Glutamatergic neuron (in vitro differentiated cells): ENCODE measurements at places on chromosomes 6 and 20.

GRCh38 chr6:118912646-118913045 lies 18.7 kb downstream of the ASF1A start:
- peak; percentile 44 for DNase-seq

DNA sequence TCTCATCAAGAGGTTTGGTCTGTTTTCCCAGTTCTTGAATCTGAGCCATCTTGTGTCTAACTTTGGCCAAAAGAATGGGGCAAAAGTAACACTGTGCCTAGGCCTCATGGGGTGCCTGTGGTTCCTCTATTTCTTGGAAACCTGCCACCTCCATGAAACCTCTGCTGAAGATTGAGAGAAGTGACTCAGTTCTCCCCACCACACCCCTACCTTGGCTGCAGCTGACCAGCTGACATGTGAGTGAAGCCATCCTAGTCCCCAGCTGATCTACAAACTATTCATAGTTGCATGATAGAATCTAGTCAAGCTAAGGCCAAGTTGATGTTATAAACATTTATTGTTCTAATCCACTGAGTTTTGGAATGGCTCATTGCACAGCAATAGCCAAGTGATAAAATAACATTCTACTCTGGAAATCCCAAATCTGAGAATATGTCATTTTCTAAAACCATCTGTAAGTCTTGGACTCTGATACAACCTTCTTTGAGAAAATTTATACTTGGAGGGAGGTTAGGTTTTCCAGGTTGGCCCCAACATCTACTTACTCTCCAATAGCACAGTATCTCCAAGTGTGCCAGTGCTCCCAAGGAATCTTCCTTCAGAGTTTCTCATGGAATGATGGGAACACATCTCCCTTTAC lies 107.0 kb upstream of the SMLR1 start:
- no peak for DNase-seq

DNA sequence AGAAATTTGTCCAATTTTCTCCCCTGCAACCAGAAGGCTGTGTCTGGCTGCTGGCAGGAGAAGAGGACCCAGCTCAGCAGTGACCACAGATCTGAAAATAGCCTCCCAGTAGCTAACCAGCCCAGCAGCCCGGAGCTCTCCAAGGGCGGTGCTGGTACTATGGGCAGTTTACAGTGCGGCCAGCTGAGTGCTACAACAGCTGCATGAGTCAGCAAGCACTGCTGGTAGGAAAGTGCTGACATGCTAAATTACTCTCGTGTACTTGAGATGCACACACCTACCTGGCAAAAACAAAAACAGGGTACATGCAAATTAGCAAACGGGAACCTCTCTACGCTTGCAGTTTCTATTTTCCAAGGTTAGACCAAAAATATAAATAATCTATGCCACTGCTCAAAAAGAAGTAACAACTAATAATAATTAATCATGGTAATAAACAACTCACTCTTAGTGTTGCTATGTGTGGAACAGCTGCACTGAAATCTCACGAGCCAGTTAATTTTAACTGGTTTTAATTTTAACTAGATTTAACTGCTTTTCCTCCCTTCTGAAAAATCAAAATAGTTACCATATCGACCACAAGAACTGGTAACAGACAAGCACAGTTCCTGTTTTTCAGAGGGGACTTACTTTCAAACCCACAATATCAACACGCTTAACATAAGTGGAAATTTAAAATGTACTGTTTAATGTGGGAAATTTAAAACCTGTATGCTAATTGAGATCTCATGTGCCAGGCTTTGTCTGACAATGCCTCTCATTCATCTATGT lies 10.8 kb downstream of the BACH2 start:
- peak; percentile 54 for DNase-seq

DNA sequence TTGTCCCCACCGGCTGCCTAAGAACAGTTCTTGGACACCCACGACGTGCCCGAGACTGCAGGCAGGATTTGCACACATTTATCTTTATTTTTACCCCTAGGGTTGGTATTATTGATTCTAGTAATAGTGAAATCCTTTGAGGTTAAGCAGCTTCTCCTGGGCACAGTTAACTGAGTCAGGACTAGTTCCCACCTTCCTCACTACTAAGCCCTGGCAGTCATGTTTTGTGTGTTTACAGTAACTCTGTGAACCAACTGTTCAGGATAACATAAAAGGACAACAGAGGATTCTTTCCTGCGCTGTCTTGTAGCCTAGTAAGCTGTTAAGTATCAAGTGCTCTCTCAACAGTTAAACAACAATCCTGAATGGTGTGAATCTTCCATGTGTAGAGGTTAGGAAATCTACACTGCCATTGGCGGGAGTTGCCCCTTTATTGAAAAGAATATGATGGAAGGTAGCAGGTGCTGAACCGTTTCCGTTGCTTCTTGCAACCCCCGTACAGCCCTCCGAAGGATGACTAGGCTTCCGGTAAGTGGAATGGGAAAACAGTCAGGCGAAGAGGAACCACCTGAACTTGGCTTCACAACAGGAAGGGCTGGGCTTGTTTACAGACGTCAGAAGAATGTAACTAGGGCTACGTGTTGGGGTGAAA lies 979 bp upstream of the SOD2 start:
- DNase-seq: no peak

DNA sequence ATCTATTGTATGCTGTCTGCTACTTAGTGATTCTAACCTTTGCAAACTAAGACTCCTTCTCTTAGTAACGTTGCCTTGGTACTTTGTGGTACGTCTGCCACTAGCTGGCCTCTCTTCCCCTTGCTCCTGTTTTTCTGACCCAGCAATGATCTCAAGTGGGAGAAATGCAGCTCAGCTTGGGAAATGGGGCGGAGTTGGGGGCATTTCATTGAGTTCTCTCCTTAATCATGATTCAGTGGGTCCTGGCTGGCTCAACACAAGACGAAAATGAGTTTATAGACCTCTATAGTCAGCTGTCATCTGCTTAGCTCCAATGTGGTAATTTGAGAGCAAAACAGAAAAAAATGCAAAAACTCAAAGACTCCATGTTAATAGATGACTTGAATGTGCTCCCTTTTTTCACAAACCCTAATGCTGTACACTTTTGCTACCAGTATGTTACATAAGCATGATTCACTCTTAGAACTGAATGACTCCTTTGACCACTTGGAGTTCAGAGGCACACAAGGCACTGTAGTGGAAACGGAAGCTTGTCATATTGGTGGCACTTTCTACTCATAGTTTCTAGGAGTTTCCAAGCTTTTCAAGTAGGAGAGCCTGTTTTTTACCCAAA lies 55.3 kb upstream of the SOX4 start:
- no peak for DNase-seq

- DNase-seq: no peak
Observed at GRCh38 chr6:15384901-15385300, 139.0 kb downstream of the JARID2 start.

- no peak for DNase-seq
Observed at GRCh38 chr6:90701146-90701781, 114.4 kb upstream of the MAP3K7 start.

GRCh38 chr6:128204616-128205015 lies 303.8 kb upstream of the THEMIS start:
- no peak for DNase-seq

GRCh38 chr6:116251568-116252384 lies 2.1 kb downstream of the TSPYL4 start:
- no peak for DNase-seq

DNA sequence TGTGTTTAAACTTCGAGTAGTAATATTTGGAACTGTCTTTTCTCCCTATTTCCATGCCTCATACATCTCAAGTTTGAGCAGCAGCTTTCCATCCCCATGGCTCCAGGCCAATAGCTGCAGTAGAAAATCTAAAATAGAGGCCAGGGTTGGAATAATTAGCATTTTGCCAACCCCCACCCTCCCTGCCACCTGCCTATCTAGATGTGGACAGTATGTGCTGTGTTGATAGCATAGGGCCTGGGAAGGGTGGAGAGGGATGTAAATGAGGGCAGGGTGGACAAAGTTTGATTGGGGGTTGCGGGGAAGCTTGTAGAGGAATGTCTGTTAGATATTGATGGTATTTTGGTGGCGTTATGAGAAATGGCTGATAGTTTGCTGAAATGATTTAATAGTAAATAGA lies 5.6 kb downstream of the TOP1 start:
- DNase-seq: no peak

- DNase-seq: no peak
Observed at GRCh38 chr6:143262859-143263258, 187.6 kb downstream of the ADAT2 start.

- no peak for DNase-seq
Observed at GRCh38 chr20:12383821-12384220, 466.1 kb downstream of the BTBD3 start.

DNA sequence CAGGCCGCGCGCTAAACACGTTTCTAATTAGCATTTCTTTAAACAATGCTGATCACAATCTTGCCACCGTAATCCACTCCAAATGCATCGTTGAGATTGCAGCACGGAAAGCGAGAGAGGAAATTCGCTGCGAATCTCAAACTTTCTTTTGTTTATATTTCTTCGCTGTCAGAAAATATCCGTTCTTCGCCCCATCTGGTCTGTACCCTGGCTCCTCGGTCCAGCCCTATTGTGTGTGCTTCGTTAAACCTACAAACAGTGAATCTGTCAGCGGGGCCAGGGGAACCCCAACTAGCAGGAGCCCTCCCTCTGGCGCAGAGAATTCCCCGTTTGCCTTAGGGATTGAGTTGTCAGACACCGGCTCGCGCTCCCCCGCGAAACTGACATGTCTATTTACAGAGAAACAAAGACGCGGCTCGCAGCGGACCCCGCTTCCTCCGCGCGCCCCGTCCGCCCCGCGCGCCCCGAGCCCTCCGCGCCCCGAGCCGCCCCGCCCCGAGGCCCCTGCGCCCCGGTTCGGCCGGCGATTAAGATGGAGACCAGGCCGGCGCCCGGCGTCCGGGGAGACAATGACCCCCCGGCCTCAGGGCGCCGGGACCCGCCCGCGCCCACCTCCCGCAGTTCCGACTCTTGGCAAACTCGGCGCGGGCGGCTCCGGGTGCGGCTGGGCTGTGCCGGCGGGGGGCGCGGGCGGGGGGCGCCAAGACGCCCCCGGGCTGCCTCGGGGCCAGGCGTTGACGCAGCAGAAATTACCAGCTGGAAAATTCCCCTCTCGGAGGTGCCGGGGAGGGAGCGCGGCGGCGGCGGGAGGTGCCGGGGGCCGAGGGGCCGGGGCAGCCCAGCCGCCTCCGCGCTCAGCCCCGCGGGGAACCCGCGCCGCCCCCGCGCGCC lies 874 bp downstream of the ZBTB46 start:
- DNase-seq: peak; percentile 62

- no peak for DNase-seq
Observed at GRCh38 chr6:18269253-18269652, 4.9 kb upstream of the DEK start.

DNA sequence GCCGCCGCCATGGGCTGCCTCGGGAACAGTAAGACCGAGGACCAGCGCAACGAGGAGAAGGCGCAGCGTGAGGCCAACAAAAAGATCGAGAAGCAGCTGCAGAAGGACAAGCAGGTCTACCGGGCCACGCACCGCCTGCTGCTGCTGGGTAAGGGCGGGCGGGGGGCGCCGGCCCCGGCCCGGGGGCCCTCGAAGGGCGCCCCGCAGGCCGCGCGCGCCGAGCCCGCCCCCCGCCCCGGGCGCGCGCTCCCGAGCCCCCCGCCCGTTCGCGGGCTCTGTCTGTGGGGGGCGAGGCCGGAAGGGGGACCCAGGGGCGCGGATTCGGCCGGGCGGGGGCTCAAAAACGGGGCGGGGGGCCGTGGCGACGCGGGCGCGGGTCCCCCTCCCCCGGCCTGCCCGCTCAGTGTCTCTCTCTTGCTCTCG lies 39.2 kb downstream of the GNAS start:
- DNase-seq: peak; percentile 56
